Epithelial cell of proximal tubule (primary cell): ENCODE measurements at places on chromosomes 7 and 10. TPM values are rescaled to one million over a fixed set of nuclear protein-coding genes. Genes with fewer than 3 reads are reported as not detected.

The LDB3 gene
- total RNA-seq = not detected in 2 replicates

DNA sequence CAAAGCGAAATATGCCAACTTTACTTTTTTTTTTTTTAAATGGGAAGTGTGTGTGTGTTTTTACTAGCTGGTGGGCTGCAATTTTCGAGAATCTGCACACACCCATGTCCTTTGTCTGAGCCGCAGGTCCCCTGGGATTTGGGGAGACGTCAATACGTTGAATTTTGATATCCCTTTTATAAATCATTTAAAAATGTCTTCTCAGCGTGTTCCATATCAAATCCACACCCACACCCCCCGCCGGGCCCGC, 404 bp upstream of the FMC1 start:
- no peak for DNase-seq

DNA sequence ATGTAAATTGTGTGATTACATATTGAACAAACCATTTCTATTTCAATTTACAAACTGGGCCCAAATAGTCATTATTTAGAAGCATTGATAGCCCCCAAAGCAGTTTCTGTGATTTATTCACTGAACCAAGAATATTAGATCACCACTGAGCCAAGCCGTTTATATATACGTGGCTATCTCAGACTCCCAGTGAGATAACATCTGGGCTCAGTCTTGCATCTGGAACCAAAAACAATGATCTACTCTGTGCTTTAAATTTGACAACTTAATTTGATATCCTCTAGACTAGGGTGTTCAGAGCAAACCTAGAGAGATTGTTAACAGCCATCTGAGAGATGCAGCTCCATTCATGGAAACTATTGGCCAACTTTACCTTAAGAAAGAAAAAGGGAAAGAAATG, 41.4 kb upstream of the BTBD16 start:
- DNase-seq = no peak

GRCh38 chr10:106504536-106504935, 660.0 kb downstream of the SORCS1 start:
- DNase-seq = no peak

The POR gene
- total RNA-seq = 77.8 and 83.0 TPM in 2 replicates

The SLC16A9 gene
- total RNA-seq = 2.9 and 3.5 TPM in 2 replicates

DNA sequence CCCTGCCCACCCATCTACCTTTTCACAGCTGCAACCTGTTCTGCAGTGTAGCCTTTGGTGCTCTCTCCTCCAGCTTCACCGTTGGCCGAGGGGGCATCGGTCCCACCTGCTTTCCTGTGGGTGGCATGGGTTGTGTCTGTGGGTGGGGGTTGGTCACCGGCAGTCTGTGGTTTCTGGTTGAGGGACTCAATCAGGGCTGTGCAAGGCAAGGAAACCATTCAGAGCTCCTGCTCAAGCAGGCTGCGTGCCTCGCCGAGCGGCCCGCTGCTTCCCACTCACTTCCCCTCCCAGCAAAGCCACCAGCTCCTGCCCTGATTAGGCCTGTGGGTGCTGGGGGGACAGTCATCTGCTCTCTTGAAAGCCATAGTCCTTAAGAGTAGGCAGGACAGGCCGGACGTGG, 9.8 kb downstream of the DNAJB12 start:
- DNase-seq = no peak

DNA sequence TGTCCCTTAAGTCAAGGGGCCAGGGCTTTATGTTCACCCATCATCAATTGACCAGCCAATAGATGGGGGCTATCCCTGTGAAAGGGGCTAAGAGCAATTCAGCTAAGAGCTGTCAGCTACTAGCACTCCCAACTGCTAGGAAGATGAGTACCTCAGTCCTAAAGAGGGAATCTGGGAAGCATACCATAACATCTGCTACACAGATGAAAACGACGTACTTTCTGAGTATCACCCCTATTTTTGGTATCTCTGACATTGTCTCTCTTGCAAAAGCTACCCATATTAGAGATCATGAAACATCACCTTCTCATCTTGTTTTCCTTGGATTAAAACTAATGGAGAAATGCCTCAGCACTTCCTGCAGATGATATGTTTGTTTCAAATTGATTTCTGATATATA, 7.5 kb upstream of the SMNDC1 start:
- no peak for DNase-seq

DNA sequence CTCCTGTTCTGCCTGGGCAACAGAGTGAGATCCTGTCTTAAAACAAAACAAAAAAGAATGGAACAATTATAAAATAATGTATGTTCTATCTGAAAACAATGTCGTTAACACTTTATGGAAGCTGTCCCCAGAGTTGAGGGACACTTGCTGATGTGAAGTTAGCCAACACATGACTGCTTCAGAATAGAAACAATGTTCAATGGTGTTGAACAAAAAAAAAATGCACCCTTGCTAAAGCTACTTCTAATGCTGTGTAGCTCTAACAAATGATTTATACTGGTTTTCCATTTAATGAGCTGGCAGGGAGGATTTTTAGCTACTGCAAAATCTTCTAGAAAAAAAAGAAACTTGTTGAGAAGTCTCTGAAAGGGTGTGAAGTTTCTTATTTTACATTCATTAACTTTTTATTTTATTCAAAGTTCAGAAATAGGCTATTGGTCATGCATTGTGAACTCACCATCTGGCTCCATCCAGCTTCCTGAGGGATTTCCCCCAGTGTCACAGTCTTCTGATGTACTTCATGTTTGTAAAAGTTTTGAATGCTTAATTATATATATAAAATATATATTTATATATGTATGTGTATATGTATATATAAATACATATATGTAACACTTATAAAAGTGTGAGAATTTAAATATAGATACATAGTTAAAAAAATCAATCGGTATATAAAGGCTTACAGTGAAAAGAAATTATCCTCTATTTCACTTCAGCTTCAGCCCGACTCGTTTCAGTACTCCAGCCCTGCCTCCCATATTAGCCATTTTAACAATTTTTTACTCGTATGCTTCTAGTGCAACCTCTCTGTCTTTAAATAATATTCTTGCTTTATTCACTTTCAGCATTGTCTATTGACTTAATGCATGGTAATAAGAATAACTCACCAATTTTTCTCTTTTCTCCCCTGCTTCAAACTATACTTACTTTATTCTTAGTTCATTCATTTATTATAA, 35.0 kb downstream of the HDAC9 start:
- DNase-seq = peak; percentile 32
